Stimulated activated naive CD8-positive, alpha-beta T cell treated with anti-CD3 and anti-CD28 coated beads, Interleukin-15, Interleukin-2, amounts not matched to agents 100 U/mL and 50 U/mL, for 24 hours (primary cell): ENCODE measurements at places on chromosomes 3 and 15.

DNA sequence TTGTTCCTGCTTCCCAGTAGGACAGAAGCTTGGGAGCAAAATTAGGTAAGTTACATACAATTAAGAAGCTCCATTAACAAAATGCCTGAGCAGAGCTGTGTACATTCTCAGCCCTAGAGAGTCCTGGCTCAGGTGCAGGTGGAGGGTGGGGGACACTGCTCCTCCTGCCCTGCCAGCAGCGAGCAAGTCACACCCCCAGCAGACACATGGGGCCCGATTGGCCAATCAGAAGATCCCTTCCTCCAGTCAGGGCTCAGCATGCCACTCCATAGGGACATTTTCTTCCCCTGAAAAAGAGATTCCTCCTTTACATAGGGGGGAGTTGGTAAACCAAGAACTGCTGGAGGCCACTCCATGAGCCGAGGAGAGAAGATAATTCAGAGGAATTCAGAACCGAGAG lies 62.1 kb downstream of the PLXNA1 start:
- no peak for DNase-seq

DNA sequence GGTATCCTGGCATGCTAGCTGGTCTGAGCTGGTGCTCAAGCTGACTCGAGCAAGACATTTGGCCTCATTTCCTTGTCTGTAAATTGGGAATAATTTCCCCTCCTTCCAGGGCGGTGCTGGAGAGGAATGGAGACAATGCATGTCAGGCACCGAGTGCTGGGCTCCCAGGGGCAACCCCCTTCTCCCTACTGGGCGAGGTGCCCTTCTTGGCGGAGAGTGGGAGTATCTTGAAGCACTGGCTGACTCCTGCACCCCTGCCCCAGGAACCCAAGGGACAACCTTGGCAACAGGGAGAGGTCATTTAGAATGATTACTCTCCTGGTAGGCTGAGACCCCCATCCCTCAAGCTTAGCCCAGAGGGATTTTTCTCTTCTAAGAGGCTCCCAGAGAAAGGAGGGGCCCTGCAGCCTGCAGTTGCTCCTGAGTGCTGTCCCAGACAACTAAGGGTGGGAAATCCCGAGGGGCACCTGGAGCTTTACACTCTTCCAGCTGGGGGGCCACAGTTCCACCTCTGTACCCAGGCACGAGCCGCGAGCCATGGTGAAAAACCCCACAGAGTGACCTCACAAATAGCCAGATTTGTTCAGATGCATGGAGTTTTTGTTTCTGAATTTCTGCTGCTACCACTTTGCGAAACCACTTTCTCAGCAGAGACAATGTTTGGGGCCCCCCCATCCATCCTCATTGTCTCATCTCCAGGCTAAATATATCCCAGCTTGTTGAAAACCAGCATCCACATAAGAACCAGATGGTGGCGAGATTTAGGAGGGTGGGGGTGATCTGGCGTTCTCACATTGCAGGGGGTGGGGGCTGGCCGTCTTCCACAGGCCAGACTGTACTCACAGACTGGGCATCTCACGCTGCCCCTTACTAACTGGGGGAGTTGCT lies 44.8 kb downstream of the ABTB1 start:
- DNase-seq, result no peak

GRCh38 chr3:39415983-39416382 lies 9.5 kb downstream of the RPSA start:
- no peak for DNase-seq

DNA sequence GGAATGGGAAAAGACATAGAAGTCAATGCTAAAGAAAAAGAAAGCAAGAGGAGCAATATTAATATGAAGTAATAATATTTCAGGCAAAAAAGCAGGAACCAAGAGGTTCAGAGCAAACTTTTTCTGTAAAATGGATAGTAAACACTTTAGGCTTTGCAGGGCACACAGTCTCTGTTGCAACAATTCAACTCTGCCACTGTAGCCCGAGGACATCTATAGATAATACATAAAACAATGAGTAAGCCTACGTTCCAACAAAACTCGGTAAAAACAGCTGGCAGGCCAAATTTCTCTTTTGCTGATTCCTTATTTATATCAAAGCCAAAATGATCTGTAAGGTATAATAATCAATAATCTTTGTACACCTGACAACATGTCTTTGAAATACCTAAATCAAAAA lies 56.8 kb downstream of the SMAD6 start:
- no peak for DNase-seq

DNA sequence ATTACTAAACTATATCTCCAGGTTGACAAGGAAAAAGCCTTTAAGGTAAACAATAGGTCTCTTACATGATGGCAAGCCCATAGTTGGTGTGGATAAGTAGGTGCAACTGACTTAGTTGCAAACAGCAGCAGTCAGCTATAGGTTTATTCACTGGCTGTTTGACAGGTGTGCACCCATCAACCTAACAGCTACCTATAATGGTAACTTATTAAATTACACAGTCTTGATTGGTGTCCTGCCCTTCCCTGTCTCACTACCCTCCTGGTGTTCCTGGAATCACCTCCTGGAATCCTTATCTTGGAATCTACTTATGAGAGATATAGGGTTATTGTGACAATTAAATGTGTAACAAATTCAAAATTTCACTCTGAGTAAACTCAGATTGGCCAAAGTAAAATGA lies 467.8 kb upstream of the UBE2E2 start:
- no peak for DNase-seq

DNA sequence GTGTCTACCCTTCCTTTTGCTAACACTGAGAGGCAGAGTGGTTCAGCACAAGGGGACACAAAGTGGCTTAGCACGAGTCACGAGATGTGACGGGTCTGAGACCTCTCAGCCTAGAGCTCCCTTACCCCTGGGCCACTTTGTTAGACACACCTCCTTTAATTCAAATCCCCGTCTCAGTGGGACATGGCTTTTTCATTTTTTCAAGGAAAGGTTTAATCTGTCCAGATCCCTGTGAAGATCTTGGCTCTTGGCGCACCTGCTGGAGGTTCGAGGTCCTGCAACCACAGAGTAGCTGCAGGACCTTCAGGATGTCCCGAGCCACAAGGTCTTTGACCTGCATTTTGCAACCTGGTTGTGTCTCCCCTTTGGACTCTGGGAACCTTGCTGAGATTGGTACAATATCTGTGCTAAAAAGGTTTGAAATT lies 52.0 kb downstream of the LPP start:
- no peak for DNase-seq

GRCh38 chr3:116423374-116423773 lies 21.9 kb downstream of the LSAMP start:
- no peak for DNase-seq

DNA sequence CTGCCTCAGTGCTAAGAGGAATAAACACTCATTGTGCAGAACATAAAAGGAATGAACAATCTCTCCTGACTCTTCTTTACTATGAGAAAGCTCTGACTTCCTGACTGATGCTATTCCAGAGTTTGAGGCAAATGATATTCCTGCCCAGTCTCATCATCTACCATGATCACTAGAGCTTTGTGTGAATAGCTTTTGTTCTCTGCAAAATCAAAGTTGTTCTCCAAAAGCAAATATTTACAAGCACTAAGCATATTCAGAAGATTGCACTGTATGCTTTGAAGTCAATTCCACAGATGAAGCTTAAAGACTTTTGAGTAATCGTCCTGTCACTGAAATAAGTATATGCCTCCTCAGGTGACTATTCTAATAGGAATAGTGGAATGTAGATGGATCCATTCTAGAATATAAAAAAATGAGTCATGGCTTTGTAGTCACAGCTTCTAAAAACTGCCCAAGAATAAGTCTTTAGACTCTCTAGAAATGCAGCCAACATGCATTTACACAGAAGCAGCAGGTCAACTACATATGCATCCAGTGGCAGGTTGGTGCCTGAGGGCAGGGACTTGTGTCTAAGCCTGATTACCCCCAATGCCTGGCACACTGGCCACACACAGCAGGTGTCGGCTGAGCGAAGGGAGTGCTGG lies 34.6 kb downstream of the TNFAIP8L3 start:
- DNase-seq, result no peak

DNA sequence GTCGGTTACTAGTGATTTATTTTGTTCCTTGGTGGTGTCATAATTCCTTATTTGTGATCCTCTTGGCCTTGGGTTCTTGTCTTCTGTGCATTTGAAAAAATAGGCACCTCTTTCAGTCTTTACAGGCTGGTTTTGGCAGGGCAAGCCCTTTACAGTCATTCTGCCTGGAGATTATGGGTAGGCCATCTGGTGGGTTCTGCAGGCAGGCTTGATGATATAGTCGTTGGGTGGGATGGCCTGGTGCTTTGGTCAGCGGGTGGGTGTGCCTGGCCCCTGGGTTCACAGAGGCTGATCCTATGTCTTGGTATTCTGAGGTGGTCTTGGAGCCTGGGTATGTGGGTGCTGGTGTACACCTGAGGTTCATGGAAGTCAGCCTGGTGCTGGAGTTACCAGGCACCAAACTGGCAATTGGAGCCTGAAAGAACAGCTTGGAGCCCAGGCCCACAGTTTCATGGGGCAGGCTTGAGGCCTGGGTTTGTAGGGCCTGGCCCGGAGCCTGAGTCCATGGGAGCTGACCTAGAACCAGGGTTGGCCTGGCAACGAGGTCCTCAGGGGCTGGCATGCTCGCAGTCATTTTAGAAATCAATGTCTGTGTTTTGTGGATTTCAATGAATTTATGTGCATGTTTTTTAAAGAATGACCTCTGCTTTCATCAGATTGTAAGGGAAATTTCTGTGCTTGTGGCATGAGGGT lies 63.3 kb downstream of the DOCK3 start:
- no peak for DNase-seq

- DNase-seq, result peak; percentile 26
Observed at GRCh38 chr3:107235928-107236315, 141.3 kb upstream of the CCDC54 start.

DNA sequence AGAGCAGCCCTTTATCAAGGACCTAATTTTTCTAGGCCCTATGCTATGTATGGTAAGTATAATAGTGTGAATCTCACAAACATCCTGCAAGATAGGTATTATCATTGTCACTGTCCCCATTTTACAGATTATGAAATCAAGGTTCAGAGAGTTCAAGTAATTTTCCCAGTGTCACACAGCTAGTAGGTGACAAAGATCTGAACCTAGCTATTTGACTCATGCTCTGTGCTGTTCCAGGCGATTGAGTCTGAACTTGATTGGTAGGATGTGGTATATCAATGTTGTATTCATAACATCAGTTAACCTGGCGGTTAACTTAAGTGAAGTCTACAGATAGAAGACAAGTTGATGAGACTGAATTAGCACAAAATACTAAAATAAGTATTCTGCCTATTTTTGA lies 229.9 kb downstream of the CHST2 start:
- no peak for DNase-seq

- DNase-seq, result no peak
Observed at GRCh38 chr15:91926908-91927270, 73.4 kb downstream of the SLCO3A1 start.

DNA sequence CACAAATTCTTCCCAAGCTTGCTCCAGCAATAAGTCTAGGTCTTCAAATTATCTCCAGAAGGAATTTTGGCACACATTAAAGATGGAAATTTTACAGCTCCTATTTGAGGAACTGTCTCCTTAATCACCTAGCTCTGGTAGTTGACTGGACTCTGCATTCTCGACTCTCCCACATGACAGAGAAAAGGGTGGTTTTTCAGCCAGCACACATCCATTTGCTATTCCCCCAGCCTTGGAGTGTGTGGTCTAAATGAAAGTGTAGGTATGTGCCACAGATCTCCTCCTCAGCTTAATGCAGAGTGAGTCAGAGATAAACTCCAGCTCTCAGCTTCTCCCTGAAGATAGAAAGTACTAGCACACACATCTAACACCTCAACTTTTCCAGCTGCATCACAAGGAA lies 62.2 kb upstream of the ALCAM start:
- DNase-seq, result no peak

DNA sequence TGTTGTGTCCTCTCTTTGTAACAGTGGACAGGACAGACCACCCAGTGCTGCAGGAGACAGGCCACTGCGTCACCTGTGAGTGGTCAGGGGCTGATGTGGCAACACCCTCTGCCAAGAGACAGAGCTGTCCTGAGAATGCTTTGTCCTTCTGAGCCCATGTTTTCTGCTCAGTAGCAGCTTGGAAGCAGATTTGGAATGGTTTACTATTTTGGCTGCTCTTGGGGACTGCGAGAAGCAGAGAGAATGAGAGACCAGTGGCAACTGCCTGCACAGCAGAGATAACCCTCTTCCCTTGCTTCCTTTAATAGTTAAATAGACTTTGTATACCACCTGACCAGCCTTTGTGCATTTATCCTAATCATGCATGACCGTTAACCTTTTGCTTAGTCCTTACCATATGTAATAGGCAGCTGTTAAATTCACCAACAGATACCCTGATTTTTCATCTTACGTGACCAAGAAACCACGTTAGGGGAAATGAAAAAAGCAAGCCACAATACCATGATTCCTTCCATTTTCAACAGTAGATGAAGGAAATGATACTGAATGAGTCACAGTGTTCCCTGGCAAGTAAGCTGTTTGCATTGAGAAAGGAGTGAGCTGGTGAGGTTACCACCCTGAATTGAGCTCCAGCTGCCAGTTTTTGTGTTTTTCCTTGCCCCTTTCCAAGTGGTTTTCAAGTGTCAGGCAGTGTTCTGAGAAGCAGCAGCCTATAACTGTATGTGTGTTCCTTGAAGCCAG lies 35.5 kb downstream of the B3GALNT1 start:
- no peak for DNase-seq

DNA sequence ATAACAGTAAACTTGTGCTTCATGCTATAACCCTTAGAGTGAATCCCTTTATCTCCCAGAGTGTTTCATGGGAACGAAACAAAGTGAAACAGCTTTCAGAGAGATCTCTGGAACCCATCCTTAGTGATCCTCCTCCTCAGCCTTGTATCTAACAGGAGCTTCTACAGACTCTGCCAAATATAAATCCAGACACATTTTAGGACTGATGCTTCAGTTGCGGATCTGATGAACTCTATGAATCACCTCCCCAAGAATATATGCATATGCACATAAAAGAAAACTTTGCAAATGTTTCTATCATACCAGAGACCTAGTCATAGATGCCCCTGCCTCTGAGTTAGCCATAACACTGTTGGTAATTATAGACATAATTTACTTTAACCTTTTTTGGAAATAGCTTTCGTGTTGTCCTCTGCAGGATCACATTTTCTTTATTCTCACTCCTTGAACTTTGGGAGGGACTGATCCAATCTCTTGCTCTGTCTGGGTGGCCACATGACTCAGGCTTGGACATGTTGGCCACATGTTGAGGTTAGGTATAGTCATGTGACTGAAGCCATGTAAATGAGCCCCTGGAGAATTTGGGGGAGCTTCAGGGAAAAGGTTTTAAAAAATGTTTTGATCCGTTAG lies 306.4 kb upstream of the CNTN3 start:
- DNase-seq, result no peak

GRCh38 chr3:37131860-37132144 lies 42.6 kb downstream of the LRRFIP2 start:
- DNase-seq, result no peak

- DNase-seq, result no peak
Observed at GRCh38 chr15:67137951-67138848, 72.8 kb downstream of the SMAD3 start.

- DNase-seq, result no peak
Observed at GRCh38 chr3:120773932-120774331, 31.4 kb downstream of the GTF2E1 start.
